GM13977 (cell line): ENCODE measurements at places on chromosomes 4 and X.

DNA sequence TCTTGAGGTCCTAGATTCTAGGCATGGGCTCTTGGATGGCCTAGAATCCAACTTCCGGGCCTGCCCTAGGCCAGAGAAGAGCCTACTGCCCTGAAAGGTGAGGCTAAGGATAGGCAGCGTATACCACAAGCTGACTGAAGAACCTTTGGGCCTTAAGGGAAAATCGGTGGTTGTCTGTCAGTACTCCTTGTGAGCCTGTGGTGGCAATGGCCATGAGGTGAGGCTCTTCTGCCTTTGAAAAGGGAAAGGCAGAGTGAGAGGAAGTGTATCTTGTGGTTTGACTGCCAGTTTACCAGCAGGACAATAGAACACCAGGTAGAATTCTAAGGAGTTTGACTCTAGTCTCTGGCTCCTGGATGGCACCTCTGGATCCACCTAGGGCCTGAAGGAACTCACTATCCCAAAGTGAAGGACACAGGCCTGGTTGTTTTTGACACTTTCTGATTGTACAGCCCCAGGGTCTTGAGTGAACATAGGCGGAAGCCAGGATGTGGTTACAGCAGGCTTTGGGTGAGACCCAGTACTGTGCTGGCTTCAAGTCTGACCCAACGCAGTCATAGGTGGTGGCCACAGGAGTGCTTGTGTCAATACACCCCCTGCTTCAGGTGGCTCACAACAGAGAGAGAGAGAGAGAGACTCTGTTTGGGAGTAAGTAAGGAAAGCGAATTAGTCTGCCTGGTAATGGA is 20.9 kb downstream of the ITIH6 start:
- no peak for DNase-seq

DNA sequence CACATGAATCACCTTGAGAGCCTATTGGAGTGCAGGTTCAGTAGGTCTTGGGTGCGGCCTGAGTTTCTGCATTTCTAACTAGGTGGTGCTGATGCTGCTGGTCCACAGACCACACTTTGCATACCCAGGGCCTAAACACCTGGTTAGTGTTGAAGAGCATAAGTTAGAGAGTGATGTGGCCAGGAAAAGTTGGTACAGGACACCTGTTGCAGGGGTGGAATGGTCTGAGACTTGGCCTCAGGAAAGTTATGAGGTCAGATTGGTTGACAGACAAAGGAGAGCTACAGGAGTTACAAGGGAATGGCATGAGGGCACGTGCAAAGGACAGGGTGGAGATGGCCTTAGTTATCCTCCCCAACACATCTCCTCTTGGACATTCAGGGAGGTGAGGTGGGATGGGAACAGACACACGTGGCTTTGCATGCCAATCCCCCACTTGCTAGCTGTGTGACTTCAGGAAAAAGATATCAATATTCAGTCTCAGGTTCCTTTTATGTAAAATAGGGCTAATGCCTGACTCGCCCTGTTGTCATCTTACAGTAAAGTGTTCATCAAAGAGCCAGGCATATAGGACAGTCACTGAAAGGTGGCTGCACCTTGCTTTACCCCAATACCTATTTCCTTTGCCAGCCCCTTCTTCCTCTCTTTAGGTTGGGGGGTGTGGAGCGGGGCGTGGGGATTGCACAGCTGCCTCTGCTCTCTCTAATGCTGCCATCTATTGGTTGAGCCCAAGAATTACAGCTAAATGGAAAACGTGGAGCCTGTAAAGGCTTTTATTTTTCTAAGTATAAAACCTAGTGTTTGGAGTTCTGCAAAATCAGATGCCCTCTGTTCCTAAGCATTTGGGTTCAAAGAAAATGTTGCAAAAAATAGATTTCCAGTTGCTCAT is 47.5 kb downstream of the ATG4A start:
- no peak for DNase-seq

- no peak for DNase-seq
Measured at GRCh38 chr4:145388043-145388442, 93.6 kb upstream of the SMAD1 start.

GRCh38 chr4:27811948-27812347 is 951.3 kb downstream of the STIM2 start:
- DNase-seq, result no peak

GRCh38 chrX:819684-820083 is 189.1 kb downstream of the SHOX start:
- no peak for DNase-seq

GRCh38 chr4:56008206-56008605 is 59.5 kb downstream of the CEP135 start:
- DNase-seq, result no peak

DNA sequence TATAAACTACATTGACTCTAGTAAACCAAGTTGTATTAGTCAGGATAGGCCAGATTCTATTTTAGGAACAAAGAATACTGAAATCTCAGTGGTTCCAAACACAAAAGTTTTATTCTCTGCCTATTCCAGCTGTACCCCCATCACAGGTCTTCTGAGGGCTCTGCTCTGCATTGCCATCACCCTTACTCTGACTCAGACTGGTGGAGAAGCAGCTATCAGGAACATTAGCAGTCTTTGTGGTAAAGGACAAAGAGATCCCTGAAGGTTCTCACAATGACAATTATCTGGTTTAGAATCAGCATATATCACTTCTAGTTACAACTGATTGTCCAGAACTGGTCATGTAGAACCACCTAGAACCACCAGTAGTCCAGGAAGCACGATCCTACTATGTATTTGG is 251.1 kb downstream of the GLUD2 start:
- no peak for DNase-seq

DNA sequence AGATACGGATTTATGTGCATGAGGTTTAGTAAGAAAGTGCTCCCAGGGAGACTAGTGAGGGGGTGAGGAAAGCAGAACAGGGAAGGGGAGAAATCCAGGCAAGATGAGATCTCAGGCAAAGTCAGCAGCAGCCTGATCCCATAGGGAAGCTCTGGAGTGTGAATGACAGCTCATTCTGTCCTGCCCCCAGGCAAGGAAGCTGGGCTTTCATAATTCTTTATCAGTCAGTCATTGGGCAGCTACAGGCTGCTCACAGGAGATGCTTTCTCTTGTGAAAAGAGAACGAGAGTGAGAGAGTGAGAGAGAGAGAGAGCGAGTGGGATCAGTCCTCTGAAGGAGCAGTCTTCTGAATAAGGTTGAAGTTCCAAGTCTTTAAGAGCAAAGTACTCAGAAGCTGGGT is 48.1 kb downstream of the SRPX start:
- no peak for DNase-seq

GRCh38 chr4:170259631-170260153 is 169.9 kb upstream of the AADAT start:
- DNase-seq, result peak; percentile 53

GRCh38 chrX:6460893-6461490 is 73.9 kb downstream of the VCX3A start:
- DNase-seq, result no peak

GRCh38 chr4:85703096-85703495 is 228.1 kb downstream of the ARHGAP24 start:
- no peak for DNase-seq

DNA sequence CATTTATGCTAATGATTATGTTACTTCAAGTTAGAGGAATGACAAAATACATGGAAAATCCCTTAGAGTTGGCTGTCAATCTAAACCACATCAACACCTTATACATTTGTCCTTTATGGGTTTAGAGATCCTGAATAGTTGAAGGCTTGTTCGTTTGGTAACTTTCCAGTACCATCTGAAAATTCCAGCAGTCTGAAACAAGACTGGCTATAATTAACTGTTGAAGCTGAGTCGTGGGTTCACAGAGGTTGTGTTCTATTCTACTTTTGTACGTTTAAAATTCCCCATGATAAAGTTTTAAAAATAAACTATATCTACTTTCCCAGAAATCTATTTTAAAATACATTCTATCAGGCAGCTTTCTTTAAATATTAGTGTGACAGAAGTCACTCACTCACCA is 73.0 kb downstream of the USP46 start:
- no peak for DNase-seq

DNA sequence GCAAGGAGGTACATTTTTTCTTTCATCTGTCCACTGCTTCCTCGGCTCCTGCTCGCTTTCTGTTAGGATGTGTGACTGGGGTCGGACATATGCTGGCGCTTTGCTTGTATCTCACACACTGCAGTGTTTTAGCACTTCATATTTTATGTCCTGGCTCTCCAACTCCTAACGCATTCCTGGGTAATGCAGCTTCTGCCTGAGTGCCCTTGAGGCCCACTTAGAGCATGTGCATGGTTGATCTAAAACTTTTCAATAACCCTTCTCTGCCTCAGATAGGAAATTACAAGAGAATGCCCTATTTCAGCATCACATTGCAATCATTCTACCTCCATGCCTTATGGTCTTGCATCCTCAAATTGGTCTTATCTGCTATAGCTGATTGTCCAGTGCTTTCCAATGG is 65.3 kb downstream of the NEIL3 start:
- no peak for DNase-seq

DNA sequence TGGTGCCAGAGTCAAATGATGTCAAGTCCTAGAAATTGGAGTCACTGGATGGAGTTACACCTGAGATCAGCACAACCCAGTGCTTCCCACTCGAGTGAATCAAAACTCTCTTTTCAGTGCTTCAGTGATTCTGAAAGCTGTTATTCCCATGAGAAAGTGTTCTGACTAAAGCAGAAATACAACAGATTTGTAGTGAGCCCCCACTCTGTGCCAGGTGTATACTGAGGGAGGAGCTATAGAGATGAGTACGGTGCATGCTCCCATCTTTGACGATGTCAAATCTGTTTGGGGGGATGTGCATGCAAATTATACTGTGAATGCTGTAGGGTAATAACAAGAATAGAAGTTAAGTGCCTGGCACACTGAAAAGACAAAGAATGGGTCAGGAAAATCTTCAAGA is 330.2 kb downstream of the HS3ST1 start:
- no peak for DNase-seq

DNA sequence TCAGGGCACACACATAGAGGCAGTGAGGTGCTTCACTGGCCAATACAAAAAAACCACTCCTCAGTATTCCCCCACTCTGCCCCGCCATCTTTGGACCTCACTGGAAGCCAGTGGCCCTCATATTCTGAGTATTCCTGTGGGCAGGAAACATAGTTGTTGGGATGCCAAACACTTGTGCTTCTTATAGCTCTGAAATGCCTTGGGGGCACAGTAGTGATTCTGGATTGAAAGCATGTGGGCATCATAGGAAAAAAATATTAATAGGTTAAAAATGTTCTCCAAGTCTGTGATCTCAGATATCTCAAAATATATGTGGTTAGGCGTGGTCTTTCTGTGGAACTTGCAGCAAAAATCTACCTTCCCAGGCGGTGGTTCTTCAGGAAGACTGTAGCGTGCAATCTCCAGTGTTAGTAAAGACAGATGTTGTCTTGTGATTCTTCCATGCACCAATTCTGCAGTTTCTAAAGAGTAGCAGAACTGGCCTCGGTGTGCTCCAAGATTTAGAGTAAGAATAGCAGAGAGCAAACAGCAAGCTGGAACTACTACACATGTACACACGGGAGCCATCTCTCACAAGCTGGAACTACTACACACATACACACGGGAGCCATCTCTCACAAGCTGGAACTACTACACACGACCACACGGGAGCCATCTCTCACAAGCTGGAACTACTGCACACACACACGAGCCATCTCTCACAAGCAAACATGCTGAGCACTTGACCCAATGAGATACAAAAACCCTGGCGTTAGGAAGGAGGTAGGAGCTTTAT is 8.0 kb upstream of the TENM3 start:
- DNase-seq, result no peak

DNA sequence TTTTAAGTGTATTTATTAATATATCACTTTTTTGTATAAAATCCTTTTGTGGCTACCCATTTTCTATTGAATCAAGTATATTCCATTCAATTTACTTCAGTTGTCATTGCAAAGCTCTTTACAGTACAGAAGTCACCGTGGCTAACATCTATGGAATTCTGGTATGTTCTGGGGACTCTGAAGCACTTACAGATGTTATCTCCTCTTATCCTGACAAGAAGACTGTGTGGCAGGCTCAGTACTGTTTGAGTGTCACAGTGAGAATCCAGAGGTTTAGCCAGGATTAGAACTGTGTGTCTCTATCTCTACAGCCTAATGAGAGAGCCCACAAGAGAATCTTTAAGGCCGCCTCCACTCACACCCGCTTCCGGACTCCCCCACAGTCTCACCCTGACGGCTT is 78.2 kb upstream of the SORBS2 start:
- DNase-seq, result no peak

DNA sequence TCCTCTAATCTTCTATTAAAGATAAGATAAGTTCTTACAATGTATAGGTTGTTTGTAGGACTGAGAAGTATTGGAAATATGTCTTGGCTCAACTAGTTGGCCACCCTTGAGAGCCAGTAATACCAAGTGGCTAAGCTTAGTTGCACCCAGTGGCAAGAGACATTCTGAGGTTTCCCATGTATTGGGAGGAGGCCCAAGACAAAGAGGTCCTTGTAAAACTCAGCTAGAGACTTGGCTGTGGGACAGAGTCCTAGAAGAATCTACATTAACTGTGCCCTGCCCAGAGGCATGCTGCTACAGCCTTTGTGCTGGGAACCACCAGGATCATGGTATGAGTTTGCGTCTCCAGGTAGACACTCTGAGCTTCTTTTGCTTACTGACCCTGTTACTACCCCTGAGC is 41.9 kb upstream of the SLC4A4 start:
- no peak for DNase-seq

DNA sequence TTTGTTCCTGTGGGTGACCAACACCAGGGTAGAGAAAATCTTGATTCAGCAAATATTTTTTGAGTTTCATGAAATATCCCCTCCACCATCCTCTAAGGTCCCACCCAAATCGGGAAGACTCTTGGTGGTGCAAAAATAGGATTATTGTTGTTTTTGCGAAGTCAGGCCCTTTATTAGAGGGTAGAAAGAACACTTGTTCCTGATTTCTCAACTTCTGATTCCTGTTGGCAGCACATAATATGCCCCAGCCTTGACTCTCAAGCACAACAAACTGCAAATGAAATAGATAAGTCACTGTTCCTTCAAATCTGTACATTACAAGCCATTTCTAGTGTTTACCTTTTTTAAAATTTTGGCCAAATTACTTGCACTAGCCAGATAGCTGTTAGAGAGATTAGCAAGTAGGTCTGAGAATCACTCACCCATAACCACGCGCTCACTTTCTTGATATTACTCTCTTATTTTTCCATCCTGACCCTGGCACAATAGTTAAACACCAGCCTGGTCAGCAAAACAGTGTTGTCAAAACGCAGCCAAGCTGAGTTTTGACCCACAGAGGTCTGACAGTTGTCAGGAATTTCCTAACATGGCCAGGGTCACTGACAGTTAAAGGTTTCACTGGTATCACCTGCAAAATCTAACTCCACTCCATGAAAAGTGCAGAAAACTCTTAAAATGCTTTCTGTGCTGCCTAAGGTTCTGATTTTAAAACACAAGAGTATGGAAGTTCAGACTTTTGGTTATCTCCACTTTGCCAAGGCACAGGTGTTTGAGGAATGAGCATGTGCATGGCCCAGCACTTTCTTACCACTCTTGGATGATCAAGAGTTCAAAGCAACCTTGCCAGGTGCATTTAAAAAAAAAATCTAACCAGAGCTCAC is 69.8 kb downstream of the RBM47 start:
- DNase-seq, result no peak

GRCh38 chrX:434946-435345 is 48.2 kb upstream of the PPP2R3B start:
- DNase-seq, result no peak
